H7 (cell line): ENCODE measurements at places on chromosomes 1 and 21.

GRCh38 chr1:87179851-87180519 lies 148.7 kb upstream of the LMO4 start:
- DNase-seq: no peak

GRCh38 chr1:160503087-160503486 lies 20.0 kb downstream of the SLAMF6 start:
- DNase-seq: no peak

DNA sequence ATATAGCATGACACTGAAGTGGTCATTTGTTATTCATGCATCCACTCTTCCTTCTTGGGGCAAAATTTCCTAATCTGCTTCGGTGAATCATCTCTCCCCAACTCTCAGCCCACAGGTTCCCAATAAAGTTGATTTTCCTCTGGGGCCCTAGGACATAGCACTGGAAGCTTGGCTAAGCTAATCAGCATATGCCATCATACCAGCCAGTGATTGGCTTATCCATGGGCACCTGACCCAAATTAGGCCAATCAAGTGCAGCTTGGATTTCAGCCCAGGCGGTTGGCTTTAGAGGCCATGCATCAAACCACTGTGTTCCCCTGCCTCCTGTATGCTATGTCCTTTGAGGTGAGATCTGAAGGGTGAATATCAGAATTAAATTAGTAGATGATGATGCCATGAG lies 58.9 kb downstream of the C1orf94 start:
- DNase-seq: no peak

DNA sequence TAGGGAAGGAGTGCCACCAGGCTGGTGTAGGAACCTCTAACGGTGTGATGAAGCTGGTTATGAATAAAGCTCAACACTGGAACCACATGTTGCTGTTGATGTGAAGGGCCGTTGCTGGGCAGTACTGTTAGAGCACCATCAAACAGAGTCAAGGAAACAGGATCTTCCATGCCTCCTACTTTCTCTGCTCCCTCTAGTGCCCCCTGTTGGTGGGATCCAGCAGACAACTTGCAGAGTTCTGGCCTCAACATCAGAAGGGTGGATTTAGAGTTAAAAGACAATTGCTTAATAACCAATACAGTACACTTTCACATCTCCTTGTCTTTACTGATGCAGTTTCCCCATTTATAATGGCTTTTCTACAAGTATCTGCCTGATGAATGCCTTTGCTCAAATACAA lies 336.4 kb downstream of the NTNG1 start:
- peak; percentile 50 for DNase-seq

GRCh38 chr21:42413093-42413492 lies 9.4 kb downstream of the UBASH3A start:
- DNase-seq: no peak

- DNase-seq: peak; percentile 95
These were observed 2.8 kb downstream of the S100A6 start for GRCh38 chr1:153532769-153533599.

DNA sequence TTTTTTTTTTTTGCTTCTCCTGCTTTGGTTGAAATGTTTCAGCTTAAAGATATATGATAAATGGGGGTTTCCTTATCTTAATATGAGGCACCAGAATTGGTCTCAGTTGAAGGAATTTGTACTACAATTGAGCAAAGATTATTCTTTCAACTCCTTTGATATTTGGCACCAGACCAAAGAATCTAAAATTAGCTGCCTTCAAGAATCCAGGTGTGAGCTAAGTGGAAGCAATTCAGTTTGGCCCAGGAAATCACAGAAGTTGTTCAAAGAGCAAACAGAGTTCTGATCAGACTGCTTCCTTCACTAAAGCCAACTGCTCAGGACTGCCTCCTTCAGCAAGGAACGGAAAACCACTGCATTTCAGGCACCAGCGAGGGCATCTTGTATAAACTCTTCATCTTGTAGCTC lies 68.3 kb upstream of the BCAR3 start:
- DNase-seq: peak; percentile 68

DNA sequence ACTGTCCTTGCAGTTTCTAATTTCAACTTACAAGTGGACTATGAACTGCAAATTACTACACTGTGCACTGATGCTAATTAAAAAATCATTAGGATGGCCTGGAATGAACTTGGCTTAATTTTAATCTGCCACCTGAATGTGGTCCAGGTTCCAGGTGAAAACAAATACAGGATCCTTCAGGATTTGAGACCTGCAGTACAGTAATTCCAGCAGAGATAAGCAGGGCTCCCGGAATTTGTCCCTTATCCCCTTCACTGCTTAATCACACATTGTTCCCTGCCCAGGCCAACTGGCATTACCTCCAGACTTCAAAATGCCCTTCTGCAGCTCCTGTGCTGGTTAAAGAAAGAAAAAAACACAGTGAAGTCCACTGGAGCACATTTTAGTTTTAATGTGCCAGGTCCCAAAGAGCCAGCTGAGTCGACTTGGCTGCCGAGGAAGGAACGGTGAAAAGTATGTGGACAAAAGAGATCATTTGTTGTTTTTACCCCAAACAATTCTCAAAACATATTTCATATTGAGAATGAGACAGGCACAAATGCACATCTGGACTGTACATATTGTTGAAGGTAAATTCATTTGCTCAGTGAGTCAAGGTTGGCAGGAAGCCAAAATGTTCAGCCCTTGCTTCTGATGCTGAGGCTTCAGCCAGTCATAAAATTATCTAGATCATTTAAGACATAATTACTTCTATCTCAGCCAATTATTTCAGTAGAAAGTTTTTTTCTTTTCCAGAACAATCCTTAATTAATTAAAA lies 28.3 kb downstream of the DEGS1 start:
- no peak for DNase-seq

GRCh38 chr21:31064803-31065202 lies 26.5 kb upstream of the KRTAP19-8 start:
- DNase-seq: no peak

GRCh38 chr21:27703791-27704190 lies 736.9 kb upstream of the ADAMTS5 start:
- no peak for DNase-seq

DNA sequence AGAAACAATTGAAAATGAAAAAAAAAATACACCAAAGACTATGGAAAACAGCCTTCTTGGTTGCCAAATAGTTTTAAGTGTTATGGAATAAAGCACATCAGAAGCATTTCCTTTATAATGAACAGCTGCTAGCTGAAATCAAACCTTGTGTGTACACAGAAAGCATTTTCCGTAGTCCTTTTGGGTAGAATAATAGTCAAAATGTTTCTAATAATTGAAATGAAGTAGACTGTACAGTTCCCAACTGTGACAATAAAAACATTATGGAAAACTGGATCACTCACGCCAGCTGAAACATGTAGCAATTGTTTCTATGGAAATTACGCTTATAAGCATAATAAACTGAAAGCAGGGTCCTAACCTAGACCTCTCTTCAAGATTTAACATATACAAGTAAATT lies 856.3 kb upstream of the B3GALT2 start:
- no peak for DNase-seq

- no peak for DNase-seq
These were observed 37.2 kb upstream of the ATG4C start for GRCh38 chr1:62746809-62747138.

DNA sequence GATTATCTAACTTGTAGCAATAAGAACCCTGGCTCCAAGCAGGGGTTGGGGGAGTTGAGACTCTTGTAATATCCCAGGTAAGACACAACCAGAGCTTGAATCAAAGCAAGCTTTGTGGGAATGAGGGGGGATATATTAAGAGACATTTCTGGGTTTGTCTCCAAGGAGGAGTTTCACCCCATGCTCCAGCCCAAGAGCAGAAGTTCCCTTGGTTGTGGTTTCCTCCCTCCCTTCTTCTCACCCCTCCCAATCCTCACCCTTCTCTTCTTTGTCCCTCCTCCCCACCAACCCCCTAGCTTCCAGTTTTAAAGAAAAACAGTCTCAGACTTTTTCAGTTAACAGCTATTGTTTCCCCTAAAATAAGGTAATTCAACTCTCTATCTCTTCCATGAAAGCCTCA lies 11.9 kb downstream of the TRAF3IP3 start:
- DNase-seq: no peak

GRCh38 chr1:185787238-185787637 lies 53.0 kb downstream of the HMCN1 start:
- no peak for DNase-seq

DNA sequence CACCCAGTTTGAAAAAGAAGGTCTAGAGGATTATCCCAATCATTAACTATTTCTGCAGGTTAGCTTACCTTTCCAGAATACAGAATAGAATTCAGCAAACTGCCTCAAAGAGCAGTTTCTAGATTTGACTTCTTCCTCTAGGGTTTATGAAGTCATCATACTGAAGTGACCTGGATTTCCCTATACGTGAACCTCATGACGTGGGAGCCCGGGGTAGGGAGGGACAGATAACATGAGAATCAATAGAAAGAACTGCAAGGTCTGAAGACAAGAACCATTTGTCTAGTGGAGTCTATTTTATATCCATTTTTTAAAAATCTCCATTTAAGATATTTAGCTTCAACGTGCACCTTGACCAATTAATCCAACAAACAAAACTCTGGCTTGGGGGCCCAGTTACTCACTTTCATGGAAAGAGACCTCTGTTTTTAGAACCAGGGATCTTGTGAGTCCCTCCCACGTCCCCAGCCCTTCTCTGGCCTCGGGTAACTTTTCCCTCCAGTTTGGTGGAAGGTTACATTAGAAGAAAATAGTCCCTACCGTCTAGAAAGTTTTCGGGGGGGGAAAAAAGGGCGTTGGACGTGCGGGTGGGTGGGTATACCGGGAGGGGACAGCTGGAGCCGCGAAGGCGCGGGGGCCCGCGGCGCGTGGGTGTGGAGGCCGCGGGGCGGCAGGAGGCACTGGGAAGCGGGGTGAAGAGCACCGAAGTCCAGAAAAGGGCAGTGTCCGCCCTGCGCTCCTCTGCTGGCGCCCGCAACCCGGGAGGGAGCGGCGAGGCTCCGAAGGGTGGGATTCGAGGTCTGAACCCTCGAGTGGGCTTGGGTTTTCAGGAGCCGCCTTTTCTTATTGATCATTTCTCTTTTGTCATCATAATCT lies 13.8 kb upstream of the POGZ start:
- peak; percentile 84 for DNase-seq

DNA sequence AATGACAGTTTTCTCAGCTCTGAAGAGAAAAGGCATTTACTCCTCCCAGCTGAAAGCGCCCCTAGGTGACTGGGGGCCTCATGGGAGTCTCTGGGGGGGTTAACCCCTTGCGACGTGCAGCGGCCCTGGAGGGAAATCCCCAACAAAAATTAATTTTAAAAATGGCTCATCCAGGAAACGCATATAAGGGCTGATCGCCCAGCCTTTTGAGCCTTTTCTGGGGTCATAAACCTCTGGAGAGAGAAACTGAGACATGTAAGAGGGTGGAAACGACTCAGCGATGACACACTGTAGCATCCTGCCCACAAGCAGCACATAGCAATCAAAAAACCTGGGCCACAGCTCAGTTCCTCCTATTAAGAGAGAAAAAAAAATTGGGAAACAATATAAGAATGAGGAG lies 20.4 kb upstream of the HPDL start:
- DNase-seq: peak; percentile 41

- DNase-seq: peak; percentile 68
These were observed 1.9 kb downstream of the OLIG1 start for GRCh38 chr21:33071770-33072306.

- DNase-seq: peak; percentile 94
These were observed at the start of gene ZYG11A for GRCh38 chr1:52842643-52843310. Gene ZYG11A, plus strand, starts transcription at chr1:52842760. Its CDS starts 124 bp downstream, at chr1:52842884.

DNA sequence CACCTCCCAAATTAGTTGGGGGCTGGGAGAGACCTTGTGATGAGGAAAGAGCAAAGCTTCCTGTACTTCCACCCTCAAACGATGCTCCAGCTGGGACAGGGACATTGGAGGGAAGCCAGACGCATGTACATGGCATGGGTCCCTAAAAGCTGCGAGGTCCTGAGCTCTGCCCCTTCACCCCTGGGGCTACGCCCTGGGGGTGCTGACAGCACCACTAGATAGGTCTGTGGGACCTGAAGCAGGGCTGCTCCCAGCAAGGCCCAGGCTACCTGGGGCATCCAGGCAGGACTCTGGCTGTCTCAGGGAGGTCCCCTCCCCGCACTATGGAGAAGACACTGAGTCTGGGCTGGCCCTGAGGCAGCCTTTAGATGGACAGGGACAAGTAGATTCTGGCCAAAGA lies 83.4 kb downstream of the DMRTB1 start:
- no peak for DNase-seq
